Activated naive CD4-positive, alpha-beta T cell treated with anti-CD3 and anti-CD28 coated beads, Interleukin-2, amount 10 ng/mL, durations not matched to agents 7 days and 5 days (primary cell): ENCODE measurements at places on chromosomes 4 and X.

DNA sequence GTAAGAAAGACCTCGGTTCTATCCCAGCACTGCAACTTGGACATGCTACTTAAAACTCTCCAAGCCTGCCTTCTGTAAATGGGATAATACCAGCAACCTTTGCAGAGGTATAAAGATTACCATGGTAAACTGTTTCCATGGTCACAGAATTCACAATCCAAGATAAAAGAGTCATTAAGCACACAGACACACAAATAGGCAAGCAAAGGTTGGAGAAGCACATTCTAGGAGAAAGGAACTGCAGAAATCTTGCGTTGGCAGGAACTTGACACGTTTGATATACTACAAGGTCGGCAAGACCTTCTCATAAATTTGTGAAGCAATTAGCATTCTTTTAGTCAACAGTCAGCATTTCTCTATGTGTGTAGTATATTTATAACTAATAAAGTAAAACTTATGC lies 12.3 kb upstream of the CHRNA9 start:
- DNase-seq = no peak

GRCh38 chrX:119726900-119727555 lies 31.4 kb upstream of the SOWAHD start:
- DNase-seq = peak; percentile 20

DNA sequence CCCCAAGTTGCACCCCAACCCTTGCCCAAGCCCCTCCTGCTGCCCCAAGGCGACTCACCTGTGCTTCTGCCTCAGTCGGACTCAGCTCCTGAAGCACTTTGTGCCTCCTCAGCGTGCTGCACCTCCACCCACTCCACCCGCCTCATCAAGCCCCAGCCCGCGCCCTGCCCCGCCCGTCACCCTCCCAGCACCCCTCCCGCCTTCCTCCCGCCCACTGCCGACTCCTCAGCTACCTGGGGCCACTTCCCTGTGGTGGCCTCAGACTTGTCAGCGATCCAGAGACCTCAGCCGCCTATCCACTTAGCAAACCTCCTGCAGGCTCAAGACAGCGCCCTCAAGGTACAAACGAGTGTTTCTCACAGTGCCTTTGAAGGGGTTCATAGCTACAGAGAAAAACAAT lies 19.6 kb upstream of the IQCM start:
- DNase-seq = no peak

DNA sequence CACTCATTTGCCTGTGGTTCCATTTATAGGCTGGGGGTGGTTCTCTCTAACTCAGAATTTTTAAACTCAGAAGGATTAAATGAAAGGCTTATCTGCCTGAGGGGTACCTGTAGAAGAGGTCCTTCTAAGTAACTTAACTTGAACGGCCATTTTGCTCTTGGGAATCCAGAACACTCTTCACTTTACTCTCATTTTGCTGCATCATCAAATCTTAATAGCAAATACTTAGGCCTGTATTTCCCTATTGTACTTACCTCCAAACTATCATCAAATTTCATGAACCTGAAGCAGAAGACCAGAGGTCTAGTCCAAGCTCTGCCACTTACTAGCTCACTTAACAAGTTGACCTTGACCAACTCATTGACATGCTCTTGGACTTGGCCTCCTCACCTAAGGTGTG lies 70.4 kb downstream of the GRIA3 start:
- no peak for DNase-seq

DNA sequence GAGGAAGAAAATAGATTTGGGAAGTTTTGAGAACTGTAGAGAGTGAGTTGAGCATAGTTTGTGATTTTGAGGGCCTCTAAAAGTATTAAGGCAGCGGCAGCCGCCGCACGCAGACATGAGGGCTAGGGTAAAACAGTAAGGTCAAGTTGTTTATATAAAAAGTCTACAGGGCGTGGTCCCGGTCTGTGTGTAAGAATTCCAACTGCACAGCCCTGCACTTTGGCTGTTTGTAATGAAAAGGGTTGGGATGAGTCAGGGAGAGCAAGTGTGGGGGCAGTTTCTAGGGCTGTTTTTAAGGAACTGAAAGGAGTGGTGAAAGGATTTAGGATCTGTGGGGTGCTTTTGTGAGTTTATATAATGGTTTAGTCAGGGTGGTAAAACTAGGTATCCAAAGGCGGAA lies 55.0 kb downstream of the BEX3 start:
- DNase-seq = no peak

GRCh38 chr4:106426069-106426468 lies 57.5 kb upstream of the GIMD1 start:
- no peak for DNase-seq

DNA sequence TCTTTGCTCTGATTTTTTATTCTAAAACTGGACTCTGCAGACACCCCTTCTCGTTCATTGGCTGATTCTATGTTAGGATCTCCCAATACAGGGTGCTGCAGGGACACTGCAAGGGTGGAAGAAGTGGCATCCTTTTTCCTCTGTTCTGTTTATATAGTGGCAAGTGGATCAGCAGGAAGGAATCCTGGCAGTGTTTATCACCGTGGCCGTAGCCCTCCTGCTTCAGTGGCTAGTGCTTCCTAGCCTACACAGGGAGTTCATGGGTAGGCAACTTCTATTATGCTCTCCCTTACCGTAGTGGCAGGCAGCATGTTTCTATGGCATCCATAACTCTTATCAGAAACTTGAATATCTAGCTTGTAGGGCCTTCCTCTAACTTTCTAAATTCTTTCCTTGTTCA lies 6.4 kb upstream of the AP1AR start:
- no peak for DNase-seq

GRCh38 chr4:182320092-182320491 lies 76.9 kb downstream of the TENM3 start:
- no peak for DNase-seq

GRCh38 chrX:136431625-136432024 lies 56.1 kb upstream of the BRS3 start:
- DNase-seq = no peak

GRCh38 chr4:125283707-125284279 lies 31.0 kb upstream of the FAT4 start:
- DNase-seq = no peak

DNA sequence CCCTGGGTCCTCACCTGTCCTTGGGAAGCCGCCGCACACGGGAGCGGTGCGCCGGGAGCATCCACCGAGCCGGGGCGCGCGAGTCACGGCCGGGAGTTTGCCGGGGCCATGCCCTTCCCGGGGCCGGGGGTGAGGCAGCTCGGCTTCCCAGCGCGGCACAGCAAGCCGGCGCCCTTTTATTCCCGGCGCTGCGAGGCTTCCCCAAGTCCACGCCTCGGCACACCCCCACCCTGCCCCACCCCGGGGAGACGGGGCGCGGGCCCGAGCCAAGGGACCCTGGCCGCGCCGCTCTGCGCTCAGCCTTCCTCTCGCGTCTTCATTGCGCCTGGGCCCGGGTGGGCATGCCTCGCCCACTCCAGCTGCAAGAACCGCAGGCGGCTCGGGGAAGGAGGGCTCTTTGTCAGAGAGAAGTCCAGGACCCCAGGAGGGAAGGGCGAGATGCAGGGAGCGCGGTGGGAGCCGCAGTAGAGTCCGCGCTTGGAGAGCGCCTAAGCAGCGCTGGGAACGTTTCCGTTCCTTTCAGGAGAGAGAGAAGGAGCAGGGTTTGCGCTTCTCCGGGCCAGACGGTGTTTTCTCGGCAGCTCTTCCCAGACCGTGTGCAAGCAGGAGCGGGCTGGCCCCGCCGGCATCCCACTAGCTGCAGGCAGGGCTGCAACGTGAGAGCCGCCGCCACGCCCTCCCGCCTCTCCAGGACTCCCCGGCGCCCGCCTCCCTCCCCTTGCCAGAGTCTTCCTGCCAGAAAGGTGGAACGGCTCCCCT lies at the start of gene MXRA5:
Gene MXRA5 (minus strand): TSS at position 152 of the 759 bp plus-strand sequence. CDS start 2,819 bp downstream, outside the sequence.
- DNase-seq = no peak

DNA sequence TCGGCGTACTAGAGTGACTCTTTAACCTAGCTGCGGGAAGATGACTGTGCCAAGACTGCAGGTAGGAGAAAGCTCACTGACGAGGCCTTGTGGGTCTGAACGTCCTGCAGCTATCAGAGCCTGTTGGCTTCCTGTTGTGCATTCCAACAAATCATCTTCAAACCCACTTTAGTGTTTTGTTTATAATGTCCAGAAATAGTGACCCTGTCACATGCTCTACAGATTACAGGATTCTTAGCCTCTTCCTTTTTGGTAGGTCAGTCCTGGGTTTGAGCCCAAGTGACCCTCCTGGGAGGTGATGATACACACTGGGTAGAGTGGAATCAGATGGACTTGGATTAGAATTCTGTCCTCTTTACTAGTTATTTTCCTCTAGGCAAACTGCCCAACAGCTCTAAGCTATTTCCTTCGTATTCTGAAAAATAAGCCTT lies 33.2 kb downstream of the HTT start:
- no peak for DNase-seq

GRCh38 chr4:117529401-117529800 lies 444.0 kb upstream of the TRAM1L1 start:
- no peak for DNase-seq

- DNase-seq = no peak
Observed at GRCh38 chrX:68396953-68397352, 36.3 kb downstream of the OPHN1 start.

DNA sequence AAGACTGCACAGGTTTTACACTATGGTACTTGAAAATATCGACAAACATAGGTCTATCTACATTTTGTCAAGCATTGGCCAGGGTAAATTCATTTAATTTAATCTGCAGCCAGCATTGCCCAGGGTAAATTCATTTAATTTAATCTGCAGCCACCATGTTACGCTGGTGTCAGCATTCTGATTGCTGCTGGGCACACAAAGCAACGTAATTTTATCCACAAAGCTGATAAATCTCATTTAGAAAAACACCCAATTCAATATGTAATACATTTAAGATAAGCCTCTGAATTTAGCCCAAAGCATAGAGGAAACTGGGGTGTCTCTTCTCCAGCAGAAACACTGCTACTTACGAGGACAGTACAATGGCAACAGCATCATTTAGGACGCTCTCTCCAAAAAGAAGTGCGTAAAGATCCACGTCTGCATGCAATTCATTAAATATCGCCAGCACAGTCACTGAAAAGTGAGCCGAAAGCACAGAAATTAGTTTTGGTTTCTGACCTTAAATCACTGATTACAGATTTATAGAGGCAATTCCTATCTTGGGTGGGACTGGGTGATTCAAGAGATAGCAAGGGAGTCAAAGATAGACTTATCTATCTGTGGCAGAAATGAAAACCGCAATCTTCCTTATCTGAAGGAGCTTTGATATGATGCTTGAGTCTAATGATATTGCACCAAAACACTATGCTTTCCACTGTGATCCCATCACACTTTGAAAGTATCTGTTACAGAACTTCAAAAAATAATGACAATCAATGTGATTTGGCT lies 88.8 kb downstream of the CHST7 start:
- no peak for DNase-seq

DNA sequence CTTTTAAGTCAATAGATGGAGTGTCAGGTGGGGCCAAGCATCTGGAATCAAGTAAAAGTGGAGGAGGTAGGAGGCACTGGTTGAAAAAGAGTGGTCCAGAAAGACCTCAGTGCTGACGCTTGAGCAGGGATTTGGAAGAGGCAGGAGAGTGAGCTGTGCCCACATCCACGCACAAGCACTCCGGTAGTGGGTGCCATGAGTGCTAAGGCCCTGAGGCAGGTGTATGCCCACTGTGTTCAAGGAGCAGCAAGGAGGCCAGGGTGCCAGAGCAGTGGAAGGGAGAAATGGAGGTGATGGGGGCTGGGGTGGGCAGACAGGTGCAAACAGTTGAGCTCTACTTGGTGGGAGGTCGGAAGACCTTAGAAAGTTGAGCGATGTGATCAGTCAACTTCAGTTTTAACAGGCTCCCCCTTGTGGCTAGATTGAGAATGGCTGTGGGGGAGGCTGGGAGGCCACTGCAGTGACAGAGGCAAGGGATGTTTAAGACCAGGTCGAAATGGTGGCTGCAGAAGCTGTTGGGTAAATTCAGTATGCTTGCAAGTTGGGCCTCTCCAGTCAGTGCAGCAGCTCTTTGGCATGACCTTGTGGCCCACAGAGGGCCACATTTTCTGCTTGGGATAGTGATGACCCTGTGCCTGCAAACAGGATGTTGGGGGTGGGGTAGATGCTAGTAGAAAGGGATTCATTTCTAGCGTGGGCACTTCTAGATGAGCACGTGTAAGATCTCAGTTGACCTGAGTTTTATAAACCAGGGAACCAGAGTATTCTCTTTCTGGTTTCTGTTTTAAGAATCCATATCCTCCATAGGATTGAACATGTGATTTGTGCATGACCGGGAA lies 12.7 kb downstream of the TKTL1 start:
- DNase-seq = peak; percentile 86

GRCh38 chrX:135512508-135513129 lies 7.8 kb upstream of the INTS6L start:
- DNase-seq = no peak

GRCh38 chr4:162985131-162985530 lies 181.6 kb downstream of the NAF1 start:
- DNase-seq = no peak

DNA sequence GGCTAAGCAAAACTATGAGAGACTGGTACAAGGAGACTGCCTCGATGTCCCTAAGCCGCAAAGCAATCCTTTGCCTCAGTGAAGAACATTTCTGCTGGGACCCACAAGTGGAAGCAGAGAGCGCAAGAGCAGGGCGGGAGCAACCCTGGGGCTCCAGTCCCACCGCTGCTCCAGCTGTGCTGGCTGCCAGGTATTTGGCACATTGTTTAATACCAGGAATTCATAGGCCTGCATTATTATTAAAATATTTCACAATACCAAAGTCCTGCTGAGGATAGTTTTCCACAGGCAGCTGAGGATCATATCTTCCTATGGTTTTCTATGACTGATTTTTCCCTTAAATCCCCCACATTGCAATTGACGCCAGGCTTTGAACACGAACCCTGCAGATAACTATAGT lies 163.5 kb upstream of the TLL1 start:
- DNase-seq = no peak

GRCh38 chr4:53322696-53323095 lies 43.2 kb downstream of the SCFD2 start:
- no peak for DNase-seq

GRCh38 chr4:78414116-78414515 lies 137.5 kb upstream of the ANXA3 start:
- no peak for DNase-seq

GRCh38 chr4:126172126-126172525 lies 857.4 kb downstream of the FAT4 start:
- DNase-seq = no peak

DNA sequence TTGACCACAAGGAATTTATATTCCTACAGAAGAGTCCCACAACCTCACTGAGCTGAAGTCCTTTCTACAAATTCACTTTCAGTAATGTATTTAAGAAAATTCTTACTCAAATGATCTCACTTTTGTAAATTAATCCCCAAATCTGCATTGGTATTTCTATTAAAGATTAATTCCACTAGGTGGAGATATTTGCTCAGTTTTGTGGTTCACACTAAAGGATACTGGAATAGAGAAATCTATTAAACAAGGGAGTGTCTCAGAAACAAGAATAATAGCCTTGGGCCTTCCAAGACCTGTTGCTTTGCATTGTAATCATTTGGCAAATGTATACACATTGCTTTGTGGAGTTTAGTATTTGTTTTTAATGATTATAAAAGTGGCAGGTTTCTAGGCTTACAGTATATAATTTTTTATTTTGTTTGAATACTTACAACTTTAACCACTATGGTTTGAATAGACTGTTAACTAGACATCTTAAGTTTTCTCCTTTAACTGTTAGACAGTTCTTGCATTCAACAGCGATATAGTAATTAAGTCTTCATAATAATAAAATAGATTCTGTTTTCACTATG lies 25.9 kb downstream of the CFAP299 start:
- no peak for DNase-seq

GRCh38 chr4:150033901-150034300 lies 44.3 kb upstream of the DCLK2 start:
- no peak for DNase-seq
